ENCODE measurements at places on chromosomes 7 and 10. TPM values are rescaled to one million over a fixed set of nuclear protein-coding genes. Genes with fewer than 3 reads are reported as not detected.

DNA sequence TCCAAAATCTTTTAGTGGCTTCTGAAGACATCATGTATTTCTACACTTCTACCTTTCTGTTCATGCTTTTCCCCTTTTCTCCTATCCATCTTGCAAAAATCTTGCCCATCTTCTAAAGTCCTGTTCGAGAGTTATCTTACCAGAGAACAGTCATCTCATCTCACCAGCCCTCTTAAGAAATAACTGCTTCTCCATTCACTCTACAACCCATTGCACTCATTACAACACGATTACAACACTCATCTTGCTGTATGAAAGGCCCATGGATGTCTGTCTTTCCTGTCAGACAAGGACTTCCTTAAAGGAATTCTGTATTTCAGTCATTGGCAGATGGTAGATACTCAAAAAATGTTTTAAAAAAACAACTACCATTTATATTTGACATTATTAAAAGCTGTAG, 30.8 kb downstream of the ZNF438 start:
- no peak for DNase-seq

DNA sequence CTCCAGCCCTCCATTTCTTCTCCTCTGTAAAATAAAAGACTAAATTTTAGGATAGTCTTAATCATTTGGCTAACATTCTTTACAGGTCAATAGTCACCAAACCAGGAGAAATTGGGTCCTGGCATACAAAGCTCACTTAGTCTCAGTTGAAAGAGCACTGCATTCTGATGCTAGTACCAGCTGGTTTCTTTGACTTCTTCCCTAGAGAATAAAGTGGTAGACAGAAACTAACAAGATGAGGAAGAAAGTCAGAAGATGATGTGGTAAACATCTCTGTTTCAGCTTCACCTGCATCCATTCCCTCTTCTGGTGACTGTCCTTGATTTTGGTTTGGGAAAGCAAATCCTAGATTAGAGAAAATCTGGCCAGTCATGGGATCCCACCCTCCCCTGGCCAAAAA, 37.2 kb downstream of the NKX2-3 start:
- no peak for DNase-seq

- no peak for DNase-seq
Observed at GRCh38 chr7:29367784-29368183, 173.2 kb downstream of the CHN2 start.

DNA sequence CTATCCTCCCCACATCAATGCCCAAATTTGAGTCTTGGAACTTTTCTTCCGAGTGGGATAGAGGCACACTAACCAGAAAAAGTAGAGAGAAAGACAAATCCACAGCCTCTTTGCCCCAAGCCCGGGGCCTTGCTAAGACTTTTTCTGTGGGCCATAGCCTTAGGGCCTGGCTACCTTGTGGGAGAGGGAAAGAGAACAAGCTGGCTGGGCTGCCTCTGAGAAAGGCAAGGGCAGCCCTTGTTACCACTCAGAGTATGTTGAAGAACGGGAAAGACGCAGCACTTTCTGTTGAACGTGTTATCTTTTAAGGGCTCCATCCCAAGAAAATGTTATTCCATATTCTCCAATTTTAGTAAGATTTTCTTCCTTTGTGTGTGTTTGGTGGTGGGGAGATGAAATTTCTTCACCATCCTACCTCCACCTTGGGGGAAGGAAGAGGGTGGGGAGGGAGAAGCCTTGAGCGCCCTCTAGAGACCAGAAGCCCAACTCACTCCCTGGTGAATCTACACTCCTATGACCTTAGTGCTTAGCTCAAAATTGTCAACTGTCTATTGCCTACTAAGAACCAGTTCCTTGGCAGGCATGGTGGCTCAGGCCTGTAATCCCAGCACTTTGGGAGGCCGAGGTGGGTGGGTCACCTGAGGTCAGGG, 3.9 kb upstream of the NRF1 start:
- peak; percentile 41 for DNase-seq

DNA sequence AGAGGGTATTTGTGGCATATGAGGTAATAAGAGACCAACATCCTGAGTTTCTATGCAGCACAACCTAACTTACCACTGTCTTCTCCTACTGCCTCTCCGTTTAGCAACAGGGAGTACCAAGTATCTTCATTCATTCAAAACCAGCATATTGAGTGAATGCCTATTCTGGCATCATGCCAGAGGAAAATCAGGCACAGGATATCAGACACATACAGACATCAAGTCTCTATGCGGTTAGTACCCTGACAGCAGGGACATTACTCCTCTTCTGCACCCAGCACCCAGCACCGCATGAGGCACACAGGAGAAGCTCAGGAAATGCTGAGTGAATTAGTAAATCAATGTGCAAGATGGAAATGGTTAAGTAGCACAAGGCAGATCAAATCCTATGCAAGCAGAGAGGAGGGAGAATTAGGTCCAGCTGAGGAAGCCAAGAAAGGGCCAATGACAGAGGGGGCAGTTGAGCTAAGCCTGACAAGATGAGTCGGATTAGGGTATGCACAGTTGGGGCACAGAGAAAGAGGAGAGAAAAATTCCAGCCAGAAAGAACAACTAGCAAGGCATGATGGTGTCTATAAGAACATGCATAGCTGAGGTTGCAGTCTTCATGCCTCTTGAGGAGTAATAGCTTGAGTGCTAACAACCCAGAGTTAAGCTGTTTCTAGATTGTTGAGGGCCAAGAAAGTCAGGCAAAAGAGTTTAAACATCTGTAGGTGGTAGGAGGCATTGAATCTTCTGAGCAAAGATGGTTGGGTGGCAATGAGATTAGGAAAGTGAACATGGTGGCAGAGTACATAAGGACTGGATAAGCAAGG, 146.0 kb downstream of the PLXNA4 start:
- DNase-seq, result no peak

Gene SPOCK2
- total RNA-seq, result 0.53 TPM

DNA sequence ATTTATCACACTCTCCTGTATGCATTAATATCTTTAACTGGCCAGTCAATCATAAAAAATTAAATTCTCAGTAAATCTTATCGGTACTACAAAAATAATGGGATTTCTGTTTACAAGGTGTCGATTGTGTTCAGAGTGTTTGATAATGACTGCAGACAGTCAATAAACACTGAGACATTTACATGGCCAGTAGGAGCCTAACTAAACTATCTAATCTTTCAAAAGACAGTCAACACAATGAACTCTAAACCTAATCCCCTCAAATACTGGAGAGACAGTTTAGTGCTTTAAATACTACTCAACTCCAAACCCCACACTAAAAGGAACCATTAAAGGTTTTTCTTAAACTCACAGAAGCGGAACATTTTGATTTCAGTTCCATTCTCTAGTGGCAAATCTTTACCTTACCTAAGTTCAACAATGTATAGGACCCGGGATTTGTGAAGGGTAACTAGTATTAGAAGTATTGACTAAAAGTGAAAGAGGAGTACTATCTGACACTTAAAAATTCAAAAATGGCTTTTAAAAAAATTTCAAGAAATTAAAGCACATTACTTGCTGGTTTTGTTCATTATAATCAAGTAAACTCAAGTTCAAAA, 37.3 kb upstream of the EXOC6 start:
- DNase-seq, result no peak

GRCh38 chr7:38311329-38311937, 38.0 kb upstream of the TARP start:
- DNase-seq, result no peak

DNA sequence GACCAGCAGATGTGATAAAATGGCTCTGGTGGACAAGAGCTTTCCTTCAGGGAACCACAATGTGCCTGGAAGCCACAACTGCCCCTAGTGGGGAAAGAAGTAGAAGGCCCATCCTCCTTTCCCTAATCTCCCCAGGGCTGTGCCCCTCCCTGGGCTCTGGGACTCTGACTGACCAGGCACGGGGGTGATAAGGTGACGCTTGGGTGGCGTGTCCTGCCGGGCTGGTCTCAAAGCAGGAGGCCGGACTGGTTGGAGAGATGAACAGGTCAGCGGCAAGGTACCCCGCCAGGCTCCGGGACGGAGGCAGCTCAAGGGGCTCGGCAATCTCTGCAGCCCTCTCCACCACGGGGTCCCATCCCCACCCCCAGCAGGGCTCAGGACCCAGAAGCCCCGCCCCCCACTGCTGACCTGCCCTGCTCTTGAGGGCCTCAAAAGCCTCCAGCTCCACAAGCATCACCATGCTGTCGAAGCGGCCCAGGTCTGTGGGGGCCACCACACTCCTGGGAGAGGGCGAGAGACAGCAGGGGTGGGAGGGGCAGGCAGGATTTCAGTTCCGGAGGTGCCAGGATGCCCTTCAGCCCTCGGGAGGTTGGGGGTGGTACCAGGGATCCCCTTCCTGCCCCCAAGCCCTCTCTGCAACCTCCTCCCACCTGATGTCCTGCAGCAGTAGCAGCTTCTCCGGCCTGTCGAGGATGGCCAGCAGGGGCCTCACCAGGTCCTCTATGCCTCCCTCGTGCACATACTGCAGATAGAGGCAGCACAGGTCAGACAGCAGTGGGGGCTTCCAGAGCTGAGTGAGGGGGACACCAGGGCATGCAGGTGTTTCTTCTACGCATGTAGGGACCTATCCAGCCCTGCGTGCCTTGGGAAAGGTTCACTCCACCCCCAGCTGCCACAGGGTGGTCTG, 12.2 kb downstream of the LZTS2 start:
- no peak for DNase-seq

DNA sequence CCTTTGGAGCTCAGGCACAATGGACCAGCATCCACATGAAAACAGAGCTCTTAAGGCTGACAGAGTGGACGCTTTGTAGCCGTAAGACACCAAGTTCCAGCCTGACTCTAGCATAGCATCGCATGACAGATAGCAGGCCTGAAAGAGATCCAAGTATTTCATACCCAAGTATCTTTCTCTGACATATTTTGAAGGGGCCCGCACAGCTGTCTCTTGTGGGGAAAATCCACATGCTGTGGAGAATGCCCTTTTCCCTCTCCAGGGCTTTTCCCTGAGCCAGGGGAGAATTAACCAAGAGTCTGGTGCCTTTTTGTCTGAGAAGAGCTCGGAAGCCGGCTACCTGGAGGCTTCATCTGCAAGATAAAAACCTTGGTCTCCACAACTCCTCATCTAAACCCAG, 51.0 kb downstream of the CFAP46 start:
- no peak for DNase-seq

Gene RBM20
- 0.46 TPM for total RNA-seq

DNA sequence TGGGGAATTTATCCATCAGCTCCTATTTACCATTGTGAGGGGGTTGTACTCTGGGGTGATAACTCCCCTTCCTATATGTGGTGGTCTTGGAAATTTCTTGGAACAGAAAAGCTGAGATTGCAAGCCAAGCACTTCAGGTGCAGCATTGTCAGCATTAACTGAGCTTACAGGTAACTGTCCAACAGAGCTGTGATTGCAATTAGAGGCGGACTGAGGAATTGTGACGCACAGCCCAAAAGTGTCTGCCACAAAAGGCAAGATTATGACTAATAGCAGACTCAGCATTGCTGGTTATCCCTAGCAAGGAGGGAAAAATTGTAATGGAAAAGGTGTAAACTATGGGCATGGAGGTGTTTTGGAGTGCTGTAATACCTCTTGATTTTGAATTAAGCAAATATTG, 126.1 kb upstream of the AGR3 start:
- peak; percentile 52 for DNase-seq

DNA sequence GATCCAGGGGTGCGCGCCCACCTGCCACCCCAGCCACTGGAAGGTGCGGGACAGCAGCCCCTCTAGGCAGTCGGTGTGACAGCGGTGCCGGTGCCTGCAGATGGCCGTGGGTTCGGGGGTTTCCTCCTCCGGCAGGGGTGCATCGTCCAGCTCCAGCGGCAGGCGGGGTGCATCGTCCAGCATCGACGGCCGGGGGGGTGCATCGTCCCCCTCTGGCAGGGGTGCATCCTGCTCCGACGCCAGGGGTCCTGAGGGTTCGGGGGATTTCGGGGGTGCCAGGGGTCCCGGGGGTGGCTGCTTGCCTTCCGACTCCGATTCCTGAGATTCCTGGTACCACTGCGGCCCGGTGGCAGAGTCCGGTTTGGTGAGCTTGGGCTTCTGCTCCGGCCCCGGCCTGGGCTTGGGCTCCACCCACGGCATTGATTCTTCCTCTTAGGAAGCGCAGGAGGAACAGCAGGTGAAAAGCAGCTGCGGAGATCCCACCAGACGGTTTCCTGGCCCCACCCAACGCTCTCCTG, 90.2 kb upstream of the RAB18 start:
- no peak for DNase-seq

GRCh38 chr10:35540296-35541164, 64.6 kb upstream of the GJD4 start:
- DNase-seq, result no peak

Gene ZNF282
- total RNA-seq, result 18.0 TPM

Gene SPDYE2
- total RNA-seq, result not detected

GRCh38 chr7:106731646-106732444, 70.9 kb upstream of the CCDC71L start:
- DNase-seq, result no peak

Measured in A172 (cell line).